ENCODE measurements at places on chromosomes 1 and 21.
A peak's percentile ranks its signal among the peaks of the same experiment; 100 is the strongest.

DNA sequence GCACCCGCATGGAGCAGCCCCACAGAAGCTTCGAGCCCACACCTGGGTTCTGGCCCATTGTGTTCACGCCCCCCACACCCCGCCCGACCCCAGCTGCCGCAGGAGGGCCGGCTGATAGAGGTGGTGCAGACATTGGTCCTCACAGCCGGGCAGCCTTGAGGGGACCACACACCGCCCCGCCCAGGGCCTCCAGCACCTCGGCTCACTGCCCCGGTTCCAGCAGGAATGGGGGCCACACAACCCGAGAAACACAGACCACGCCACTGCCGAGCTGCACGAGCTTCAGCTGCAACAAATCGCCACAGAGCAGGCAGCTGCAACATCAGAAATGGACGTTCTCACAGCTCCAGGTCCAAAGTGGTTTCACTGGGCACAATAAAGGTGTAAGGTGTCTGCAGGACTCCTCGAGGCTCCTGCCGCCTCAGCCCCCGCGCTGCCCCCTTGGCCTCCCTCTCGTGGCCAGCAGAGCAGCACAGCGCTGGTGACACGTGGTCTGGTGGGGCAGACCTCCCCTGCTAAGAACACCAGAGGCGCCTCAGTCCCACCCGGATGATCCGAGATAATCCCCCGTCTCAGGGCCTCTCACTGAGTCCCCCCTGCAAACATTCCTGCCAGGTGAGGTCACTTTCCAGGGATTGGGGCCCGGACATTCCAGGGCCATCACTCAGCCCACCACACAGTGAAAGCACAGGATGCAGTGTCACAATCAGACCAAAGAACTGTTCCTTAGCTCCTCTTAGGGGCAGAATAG, 62.3 kb upstream of the ADARB1 start:
- peak; percentile 42 for DNase-seq

GRCh38 chr1:39926820-39927219, 25.1 kb upstream of the MYCL start:
- peak; percentile 36 for DNase-seq

DNA sequence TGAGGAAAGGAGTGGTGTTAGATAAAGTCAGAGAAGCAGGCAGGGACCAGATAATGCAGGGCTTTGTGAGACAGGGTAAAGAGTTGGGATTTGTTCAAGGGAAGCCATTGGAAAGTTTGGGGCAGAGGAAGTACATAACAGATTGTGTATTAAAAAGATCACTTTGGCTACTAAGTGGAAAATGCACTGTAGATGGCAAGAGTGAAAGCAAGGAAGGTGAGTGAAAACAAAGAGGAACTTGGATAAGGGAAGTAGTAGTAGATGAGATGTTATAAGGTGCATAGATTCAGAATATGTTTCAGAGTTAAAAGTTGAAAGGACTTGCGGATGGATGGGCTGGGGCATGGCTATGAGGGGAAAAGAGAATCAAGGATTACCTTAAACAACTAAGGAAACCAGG, 17.4 kb downstream of the MRPL39 start:
- no peak for DNase-seq

GRCh38 chr21:14530592-14530991, 15.5 kb downstream of the SAMSN1 start:
- DNase-seq, result no peak

DNA sequence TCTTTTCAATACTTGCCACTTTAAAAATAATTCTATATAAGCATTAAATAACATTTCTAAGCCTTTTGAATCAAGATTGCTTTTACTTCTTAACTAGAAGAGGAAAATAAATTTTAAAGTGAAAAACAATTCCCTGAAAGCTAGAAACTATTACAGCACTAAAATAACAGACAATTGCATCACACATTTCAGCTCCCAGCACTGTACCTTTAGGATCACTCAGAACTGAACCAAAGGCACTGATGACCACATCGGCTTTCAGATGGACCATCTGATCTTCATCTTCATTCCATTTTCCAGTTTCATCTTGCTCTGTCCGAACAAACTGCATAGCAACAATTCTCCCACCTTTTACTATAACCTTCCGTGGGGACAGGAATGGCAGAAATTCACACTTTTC, 347.3 kb downstream of the DPYD start:
- no peak for DNase-seq

GRCh38 chr1:3641816-3642215, 8.1 kb downstream of the WRAP73 start:
- no peak for DNase-seq

Measured in brain (organoid and tissue), 16 donors.